ENCODE measurements at places on chromosomes 12 and 14.

GRCh38 chr12:82225871-82226270, 132.3 kb downstream of the CCDC59 start:
- DNase-seq = no peak

GRCh38 chr12:89176676-89177075, 175.6 kb downstream of the DUSP6 start:
- no peak for DNase-seq

- DNase-seq = no peak
Observed at GRCh38 chr12:44225149-44225510, 389.2 kb downstream of the TMEM117 start.

DNA sequence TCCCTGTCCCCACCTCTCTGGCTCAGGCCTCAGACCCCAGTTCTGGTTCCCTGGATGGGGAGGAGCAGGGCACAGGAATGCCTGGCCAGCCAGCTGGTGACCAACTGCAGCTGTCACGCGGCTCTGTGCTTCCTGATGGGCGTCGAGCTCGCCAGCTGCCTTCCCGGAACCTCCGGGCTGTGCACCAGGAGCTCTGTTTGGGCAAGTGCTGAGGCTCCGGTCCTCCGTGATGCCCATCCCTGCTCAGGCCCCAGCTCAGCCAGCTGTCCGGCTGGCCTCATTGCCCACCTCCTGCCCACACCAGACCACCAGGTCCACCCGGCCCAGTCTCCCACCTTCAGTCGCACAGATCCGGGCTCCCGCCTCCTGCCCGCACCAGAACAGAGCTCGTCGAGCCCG, 4.8 kb downstream of the IFFO1 start:
- no peak for DNase-seq

- no peak for DNase-seq
Observed at GRCh38 chr14:29805415-29806123, 122.1 kb downstream of the PRKD1 start.

DNA sequence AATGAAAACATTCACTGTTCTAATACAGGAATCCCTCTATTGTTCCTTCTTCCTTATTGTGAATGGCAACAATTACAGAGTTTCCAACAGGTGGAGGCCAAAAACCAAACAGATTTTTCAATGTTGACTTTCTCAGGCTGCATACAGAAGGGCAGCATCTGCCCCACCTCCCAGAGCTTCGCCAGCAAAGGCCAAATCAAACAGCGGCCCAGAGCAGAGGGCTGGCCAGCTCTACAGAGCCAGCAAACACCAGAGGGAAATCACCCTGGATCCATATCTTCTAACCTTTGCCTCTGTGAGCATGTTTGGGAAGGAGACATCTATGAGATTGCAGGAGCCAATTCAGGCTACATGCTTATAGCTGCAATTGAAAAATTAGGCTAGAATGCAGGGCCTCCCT, 4.4 kb upstream of the CRACR2A start:
- DNase-seq = no peak

- DNase-seq = no peak
Observed at GRCh38 chr14:32345311-32345791, 16.3 kb downstream of the AKAP6 start.

GRCh38 chr12:26334621-26335124, 139.3 kb downstream of the SSPN start:
- DNase-seq = no peak

DNA sequence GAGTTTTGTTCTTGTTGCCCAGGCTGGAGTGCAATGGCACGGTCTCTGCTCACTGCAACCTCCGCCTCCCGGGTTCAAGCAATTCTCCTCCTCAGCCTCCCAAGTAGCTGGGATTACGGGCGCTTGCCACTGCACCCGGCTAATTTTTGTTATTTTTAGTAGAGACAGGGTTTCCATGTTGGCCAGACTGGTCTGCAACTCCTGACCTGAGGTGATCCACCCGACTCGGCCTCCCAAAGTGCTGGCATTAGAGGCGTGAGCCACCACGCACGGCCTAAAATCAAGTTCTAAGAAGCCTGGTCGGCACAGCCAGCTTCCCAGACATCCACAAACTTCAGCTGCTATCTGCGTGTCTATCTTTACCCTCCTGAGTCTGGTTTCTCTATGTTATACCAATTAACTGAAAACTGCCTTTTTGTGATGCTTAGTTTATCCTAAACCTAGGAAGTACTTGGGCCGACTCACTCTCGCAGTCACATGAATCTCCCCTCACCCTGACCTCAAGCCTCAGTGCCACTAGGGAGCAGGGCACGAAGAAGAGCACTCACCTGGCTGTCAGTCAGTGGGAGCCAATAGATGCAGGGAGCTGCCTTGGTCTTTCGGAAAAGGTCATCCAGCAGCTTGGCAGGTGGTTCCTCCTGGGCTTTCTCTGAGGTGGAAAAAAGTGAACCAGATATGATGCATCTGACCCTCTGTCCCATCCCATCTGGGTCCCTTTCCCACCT, 3.4 kb upstream of the CDH24 start:
- DNase-seq = no peak

- no peak for DNase-seq
Observed at GRCh38 chr12:66600903-66601302, 78.0 kb downstream of the GRIP1 start.

- no peak for DNase-seq
Observed at GRCh38 chr14:75533791-75534555, 11.7 kb downstream of the BATF start.

- DNase-seq = no peak
Observed at GRCh38 chr14:81818271-81818670, 284.6 kb upstream of the SEL1L start.

DNA sequence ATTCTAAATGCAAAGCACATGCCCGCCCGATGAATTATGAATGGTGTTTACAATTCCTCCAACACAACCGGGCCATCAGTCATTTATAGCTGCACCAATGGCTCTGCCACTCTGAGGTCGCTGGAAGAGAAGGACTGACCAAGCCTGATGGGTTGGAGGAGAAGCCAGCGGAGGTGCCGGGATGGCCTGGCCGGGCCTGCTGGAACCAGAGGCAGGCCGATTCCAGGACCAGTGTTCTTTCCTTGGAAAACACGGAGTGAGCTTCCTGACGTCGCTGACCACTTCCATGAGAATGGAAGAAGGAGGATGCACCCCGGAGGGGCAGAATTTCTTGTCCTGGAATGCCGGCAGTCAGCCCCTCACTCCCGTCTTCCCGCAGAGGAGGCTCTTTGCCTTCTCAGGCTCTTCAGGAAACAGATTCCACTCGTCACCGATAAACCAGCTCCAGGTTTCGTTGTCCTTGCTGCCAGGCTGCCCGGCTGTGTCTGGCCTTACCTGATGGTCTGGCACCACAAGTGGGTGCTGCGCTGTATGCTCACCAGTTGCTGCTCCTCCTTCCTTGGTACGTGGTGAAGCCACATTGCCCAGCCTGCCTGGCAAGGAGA, 358.5 kb upstream of the SFSWAP start:
- no peak for DNase-seq

- DNase-seq = no peak
Observed at GRCh38 chr12:93050026-93050747, 121.1 kb upstream of the EEA1 start.

- no peak for DNase-seq
Observed at GRCh38 chr12:66279123-66279712, 23.1 kb upstream of the HELB start.

DNA sequence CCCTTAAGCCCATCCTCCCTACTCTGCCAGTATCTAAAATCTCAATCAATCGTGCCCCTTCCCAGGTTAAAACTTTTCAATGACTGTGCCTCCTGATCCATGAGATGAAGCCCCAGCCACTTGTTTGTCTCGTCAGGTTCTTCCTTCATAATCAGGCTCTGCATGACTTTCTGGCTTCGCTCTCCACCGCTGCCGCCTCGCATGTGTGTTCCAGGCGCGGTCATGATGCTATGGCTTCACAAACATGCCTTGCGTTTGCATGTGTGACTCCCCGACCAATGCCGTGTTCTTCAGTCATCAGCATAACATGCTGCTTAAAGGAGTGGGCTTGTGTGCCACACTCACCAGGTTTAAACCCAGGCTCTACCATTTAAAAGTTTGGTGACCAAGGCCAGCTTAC, 5.0 kb upstream of the C1RL start:
- DNase-seq = no peak

GRCh38 chr14:23024612-23025075, 10.1 kb downstream of the PSMB5 start:
- no peak for DNase-seq

DNA sequence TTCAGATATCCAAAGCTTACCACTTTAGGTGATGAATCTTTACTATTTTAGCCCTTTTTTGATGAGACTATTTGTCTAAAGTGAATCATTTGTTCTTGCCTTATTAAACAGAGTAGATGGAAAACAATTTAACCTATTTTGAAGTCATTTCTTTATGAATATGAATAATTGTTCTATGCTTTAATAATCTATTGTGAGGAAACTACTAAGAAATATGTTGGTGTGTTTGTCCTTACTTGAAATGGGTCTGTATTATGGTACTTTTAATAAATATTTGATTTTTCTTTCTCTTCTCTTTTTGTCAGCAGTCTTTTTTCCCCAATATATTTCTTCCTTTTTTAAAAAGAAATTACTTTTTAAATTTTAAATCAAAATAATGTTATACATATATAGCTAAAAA, 24.4 kb downstream of the HSD17B6 start:
- no peak for DNase-seq

- DNase-seq = no peak
Observed at GRCh38 chr12:42070036-42070435, 74.6 kb downstream of the GXYLT1 start.

- no peak for DNase-seq
Observed at GRCh38 chr12:6038160-6038559, 86.3 kb downstream of the VWF start.

GRCh38 chr12:128976120-128976738, 123.0 kb downstream of the GLT1D1 start:
- no peak for DNase-seq

GRCh38 chr14:81276073-81277069, 55.6 kb upstream of the GTF2A1 start:
- no peak for DNase-seq

GRCh38 chr12:111256629-111257434, 112.1 kb downstream of the PHETA1 start:
- no peak for DNase-seq

GRCh38 chr14:74920281-74920680, 2.8 kb downstream of the RPS6KL1 start:
- no peak for DNase-seq

DNA sequence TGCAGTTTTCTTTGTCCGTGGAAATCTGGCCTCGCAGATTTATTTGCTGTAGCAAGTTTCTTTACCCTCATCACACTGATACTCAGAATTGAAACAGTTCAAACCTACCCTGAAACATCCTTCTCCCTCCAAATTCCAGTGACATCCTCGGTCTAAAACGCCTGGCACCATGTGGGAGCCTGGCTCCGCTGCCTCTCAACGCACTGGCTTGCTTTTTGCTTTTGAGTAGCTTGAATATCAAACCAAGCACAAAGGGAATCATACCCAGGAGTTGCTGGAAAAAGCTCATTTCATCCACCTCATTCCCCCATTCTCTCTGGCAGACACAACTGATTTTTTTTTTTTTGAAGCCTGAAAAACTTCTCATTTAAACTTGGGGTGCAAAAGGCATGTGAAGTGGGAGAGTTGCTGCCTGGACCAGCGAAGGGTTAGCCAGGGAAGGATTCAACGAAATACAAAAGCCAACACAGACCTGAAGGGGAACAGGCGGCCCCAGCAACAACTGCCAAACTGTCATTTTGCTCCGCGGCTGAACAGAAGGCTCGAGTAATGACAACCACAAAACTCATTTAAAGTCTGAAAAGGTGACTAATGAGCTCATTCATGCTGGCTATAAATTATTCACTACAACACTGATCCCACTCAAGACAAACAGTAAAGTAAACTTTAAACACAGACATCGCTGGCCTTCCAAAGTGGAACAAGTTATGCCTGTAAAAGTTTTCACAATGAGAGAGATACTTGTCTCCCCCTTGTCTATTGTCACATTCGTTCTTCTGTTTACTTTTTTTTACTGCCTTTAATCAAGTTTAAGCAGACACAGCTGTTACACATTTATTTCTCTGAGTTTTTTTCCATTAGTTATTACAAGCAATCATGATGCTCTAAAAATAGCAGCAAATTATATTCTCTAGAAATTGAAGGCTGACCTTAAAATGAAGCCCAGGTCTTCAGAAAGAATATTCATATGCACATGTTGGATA, 12.5 kb upstream of the FOXN3 start:
- DNase-seq = no peak
